ENCODE measurements at places on chromosomes 2 and 18.

GRCh38 chr2:131035826-131036231 is 57.4 kb downstream of the FAM168B start:
- DNase-seq = no peak

DNA sequence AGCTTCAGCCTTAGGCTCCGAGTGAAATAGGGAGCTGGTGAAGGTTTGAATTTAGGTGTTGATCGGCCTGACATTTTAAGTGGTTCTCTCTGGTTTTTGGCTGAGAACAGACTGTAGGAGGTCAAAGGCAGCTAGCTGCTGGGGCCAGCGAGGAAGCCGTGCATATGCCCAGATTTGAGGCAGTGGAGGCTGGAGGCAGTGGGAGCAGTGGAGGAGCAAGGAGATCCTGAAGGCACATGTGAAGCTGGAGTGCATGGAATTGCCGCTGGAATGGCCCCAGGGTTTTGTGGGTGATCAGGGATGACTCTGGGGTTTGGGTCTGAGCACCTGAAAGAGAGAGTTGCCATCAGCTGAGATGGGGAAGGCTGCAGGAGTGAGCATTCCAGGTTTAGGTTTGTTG is 25.1 kb downstream of the STEAP3 start:
- no peak for DNase-seq

GRCh38 chr18:22238036-22238435 is 68.6 kb downstream of the GATA6 start:
- no peak for DNase-seq

DNA sequence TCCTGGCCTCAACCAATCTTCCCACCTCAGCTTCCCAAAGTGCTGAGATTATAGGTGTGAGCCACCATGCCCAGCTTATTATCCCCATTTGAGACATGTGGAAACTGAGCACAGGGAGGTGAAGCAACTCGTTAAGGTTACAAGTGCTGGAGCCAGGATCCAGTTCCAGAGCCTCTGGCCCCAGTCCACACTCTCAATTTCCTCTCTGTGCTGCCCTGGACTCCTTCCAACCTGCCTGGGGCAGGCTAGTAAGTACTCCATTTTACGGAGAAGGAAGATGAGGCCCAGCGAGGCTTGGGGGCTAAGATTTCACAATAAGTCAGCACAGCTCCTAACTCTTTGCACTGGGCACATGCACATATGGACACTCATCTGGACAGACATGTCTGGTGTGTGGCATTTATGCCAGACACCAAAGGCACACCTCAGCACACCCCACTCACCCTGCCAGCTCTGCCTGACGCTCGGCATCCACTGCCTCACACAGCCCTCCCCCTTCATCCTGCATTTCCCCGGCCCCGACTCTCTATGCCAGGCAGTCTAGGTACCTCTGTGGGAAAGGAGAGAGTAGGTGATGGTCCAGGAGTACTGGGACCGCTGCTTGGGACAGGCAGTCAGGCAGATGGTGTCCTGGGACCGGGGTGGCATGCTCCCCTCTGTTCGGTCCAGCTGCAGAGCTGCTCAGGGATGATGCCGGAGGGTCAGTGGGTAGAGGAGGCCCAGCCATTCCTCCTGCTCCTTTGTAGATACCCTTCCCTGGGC is 20.5 kb downstream of the CFAP65 start:
- no peak for DNase-seq

DNA sequence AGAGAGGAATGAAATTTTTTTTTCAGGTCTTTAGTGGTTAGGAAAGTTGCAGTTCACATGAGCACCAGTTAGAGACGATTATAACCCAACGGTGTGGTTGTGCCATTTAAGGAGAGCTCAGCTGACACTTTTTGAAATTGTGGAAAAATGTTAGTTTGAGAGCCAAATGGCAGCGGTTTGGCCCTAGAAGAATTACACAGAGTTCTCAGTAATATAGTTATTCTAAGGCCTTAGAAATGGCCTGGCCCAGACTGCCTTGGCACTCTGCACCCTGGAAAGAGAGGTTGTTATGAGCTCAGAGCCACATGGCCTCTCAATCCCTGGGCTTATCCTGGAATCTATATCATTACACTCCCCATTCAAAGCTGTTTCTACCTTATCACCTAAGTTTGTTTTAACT is 117.4 kb downstream of the RHBDD1 start:
- DNase-seq = no peak

DNA sequence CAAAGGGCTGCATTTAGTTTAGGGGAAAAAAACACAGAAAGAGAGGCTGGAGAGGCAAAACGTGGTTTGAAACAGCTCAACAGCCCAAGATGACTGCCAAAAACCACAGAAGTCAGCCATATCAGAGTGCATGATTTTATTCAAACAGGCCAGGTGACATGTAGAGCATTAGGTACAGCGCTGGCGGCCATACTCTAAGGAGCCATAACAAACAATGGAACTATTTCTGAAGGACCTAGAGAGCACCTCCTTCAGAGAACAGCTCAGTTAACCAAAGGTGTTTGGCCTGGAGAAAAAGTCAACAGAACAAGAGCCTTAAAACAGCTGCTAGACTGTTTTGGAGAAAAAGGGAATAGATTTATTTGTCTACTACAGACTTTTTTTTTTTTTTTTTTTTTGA is 2.6 kb downstream of the THADA start:
- no peak for DNase-seq

- no peak for DNase-seq
Measured at GRCh38 chr18:25349131-25349925, 2.6 kb downstream of the ZNF521 start.

- no peak for DNase-seq
Measured at GRCh38 chr2:184119989-184120800, 478.1 kb upstream of the ZNF804A start.

GRCh38 chr18:58761241-58761969 is 90.1 kb downstream of the MALT1 start:
- peak; percentile 70 for DNase-seq

DNA sequence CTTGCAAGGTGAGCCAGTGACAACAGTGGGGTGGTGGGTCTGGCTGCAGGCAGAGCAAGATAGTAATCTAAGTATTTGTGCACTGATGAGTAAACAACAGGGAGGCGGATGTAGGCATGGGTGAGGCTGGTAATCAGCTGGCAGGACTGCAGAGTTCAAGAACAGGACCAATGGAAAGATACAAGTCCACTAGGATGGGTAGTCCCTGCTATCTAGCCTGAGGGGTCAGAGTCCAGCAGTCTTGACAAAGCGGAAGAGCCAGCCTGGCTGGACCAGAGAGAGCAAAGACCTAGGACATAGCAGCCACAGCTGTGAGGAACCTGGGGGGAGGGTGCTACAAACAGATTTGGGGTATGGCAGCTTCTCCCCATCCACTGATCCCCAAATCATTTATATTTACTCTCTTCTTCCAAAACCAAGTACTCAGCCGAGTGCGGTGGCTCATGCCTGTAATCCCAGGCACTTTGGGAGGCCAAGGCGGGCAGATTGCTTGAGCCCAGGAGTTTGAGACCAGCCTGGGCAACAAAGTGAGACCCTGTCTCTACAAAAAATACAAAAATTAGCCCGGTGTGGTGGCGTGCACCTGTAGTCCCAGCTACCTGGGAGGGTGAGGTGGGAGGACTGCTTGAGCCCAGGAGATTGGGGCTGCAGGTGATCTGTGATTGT is 25.9 kb downstream of the VIL1 start:
- DNase-seq = no peak

DNA sequence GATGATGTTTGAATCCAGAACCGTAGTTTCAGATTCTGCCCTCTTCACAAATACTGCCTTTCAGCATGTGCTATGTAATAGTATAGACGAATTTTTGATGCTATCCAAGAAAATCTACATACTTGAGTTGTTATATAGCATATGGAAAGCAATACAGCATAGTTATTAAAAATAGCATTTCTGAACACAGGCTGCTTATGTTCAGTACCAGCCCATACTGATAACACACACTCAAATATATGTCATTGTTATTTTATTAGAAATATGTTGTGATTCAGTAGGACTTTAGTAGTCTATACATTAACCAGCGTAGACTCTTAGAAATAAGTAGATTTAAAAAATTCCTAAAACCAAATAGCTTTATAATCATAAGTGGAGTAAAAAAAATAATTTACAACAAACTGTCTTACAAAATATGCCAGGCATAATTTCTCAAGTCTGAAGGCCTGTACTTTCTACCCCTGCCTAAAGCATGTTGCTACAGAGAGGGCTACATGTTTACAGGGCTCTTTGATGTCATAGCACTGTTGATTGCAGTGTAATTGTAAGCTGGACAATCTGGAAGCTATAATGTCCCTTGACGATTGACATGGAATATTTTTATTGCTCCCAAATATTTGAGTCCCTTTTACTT is 86.3 kb downstream of the ASXL3 start:
- no peak for DNase-seq

GRCh38 chr2:239534581-239535412 is 134.0 kb upstream of the HDAC4 start:
- no peak for DNase-seq

GRCh38 chr2:6771634-6772611 is 93.8 kb downstream of the CMPK2 start:
- DNase-seq = no peak

DNA sequence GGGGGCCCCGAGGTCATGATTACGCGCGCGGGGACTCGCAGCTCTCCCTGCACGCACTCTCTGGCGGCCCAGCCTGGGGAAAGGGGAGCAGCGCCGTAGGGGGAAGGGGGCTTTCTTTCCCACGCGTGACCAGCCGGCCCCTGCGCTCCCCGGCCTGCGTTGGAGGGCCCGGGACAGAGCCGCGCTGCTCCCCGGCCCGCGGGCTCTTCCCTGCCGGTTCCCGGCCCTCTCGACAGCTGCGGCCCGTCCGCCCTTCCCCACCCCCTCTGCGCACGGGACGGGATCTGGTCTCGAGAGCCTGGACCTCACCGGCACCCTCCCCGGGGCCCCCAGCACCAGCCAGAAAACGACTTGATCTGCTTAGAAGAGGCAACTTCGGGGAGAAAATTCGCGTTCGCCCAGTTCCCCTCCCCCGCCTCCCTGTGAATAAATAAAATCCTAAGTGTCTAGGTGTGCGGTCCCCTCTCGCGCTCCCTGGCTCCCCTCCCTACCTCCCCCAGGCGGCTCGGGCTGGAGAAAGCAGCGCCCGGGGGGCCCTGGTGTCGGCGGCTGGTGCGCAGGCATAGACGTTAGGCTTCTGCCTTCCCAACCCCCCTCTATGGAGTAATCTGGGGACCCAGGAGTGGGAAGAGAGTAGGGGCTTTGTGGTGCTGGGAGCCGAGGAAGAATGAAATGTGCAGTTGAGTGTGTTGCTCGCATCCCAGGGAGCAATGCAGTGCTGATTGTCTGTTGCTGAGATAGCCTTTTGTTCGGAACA is 803 bp upstream of the FIGN start:
- peak; percentile 71 for DNase-seq

- peak; percentile 54 for DNase-seq
Measured at GRCh38 chr18:8121942-8122480, 487.2 kb upstream of the RAB12 start.

GRCh38 chr2:854460-854859 is 96.2 kb upstream of the SNTG2 start:
- DNase-seq = no peak

DNA sequence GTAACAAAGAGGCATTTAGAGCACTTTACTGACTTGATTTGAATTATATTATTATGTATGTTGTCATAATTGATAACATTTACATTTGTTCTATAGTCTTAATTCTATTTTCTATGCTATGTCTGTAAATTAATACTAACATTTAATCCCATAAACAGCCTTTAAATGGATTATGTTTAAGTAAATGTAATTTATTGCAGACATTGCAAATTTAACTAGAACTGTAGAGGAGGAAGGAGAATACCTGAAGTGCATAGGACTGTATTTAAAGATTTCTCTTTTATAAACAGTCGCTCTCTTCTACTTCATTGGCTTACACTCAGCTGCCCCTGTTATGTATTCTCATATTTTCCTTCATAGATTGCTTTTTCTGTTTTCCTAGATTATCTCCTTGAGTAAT is 92.4 kb downstream of the SPAG16 start:
- no peak for DNase-seq

DNA sequence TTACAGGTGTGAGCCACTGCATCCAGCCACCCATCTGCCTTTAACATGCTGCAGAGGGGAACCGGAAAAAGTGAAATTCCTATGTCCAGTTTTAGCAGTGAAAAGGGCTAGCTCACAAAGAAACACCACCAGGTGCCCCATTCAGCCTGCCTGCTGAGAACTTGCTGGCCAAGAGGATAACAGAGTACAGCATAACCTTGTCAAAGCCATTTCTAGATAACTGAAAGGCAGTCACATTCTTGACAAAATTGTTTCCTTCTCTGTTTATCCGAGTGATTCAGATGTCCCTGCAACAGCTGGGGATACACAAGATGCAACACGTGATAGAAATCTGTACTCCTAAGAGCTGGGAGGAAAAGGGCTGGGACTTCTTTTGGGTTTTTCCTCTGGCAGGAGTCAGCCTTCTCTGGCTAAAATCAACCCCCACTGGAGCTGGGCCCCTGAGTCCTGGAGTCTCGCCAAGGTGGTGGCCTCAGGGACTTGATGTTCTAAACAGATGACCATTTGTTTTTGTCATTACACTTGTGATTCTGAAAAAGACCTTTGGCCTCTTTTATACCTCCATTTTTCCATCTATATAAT is 505.4 kb downstream of the BCL11A start:
- DNase-seq = no peak

DNA sequence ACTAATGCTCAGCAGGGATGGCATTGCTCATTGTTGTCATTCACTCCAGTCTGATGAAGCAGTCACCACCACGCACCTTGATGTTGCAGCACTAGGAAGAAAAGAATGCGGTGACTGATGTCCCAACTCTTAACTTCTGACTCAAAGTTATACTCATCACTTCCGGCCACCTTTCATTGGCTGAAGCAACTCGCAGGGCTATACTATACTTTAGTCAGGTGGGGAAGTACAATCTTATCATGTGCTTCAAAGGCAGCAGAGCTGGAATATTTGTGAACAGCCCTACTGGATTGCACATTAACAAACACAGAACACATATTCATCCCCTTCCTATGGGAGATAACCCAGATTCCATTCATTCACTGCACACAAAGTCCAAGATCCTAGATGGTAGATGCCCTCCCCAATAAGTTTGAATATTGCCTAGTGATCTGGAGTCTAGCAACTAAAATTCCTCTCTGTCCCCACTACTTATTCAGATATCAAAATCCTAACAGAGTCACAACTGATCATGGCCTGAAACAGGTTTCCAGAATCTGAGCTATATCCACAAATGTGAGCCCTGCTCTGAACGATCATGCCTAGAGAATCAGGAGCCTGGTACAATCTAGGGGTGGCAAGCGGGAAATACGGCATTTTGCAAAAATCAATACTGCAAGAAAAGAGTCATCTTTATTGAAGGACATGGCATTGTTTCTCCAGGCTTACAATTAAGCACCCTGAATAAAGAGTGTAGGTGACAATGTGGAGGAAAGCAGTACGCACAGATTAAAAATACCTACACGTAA is 3.4 kb upstream of the SPATS2L start:
- DNase-seq = peak; percentile 66

- DNase-seq = no peak
Measured at GRCh38 chr18:12500986-12501385, 93.3 kb downstream of the PRELID3A start.

GRCh38 chr2:17756668-17757067 is 2.7 kb downstream of the GEN1 start:
- DNase-seq = no peak

DNA sequence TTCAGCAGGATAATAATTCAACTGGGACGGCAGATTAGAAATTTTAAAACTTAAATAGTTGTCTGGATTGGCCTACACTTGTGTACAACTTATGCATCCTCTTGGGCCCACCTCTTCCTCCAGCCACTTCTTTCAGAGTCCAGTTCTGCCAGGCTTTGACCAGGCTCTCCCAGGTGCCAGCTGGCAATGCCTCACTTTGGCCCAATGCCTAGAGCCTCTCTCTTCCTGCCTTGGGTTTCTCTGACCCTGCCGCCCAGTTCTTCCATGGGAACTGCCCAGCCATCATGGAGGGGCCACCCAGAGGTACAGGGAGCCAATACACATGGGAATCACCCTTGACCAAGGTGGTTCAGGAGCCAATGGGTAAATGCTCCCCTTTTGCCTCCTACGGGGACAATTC is 135.5 kb downstream of the IRS1 start:
- DNase-seq = no peak

Data from SJSA1 (cell line).